CD4-positive, alpha-beta T cell (primary cell): ENCODE measurements at places on chromosomes 3 and 15. TPM values are rescaled to one million over a fixed set of nuclear protein-coding genes. Genes with fewer than 3 reads are reported as not detected.

The NANOGP8 gene
- not detected for total RNA-seq

The CAV3 gene
- not detected for total RNA-seq

The REC114 gene
- not detected for total RNA-seq

The COL6A5 gene
- not detected for total RNA-seq

The CCDC33 gene
- not detected for total RNA-seq

The GOLGA8H gene
- total RNA-seq, result not detected

The SOX14 gene
- total RNA-seq, result not detected

The SGO1 gene
- not detected for total RNA-seq

The LTK gene
- total RNA-seq, result 9.7 TPM

The OR5AC2 gene
- total RNA-seq, result not detected

The CILP gene
- 0.33 TPM for total RNA-seq

The RBP2 gene
- not detected for total RNA-seq

The SLC22A13 gene
- total RNA-seq, result 0.19 TPM

The PLA2G4D gene
- not detected for total RNA-seq

The OR5K2 gene
- not detected for total RNA-seq

The GOLGA8Q gene
- not detected for total RNA-seq

The ZNF662 gene
- 2.7 TPM for total RNA-seq

The CFAP44 gene
- total RNA-seq, result 10.0 TPM

The DLEC1 gene
- 4.4 TPM for total RNA-seq

The CFAP100 gene
- not detected for total RNA-seq

The GRK7 gene
- 0.19 TPM for total RNA-seq

The PLD1 gene
- total RNA-seq, result 1.0 TPM

The GOLGA8K gene
- total RNA-seq, result 0.50 TPM

The PTH1R gene
- total RNA-seq, result not detected

The GP9 gene
- not detected for total RNA-seq

The ALPK3 gene
- 0.14 TPM for total RNA-seq

The PLCH1 gene
- total RNA-seq, result 0.03 TPM

The CCR8 gene
- 1.3 TPM for total RNA-seq

The CLEC3B gene
- 0.34 TPM for total RNA-seq

The LSMEM2 gene
- total RNA-seq, result not detected

The PLOD2 gene
- total RNA-seq, result not detected

The LIPC gene
- total RNA-seq, result 0.61 TPM

The CPOX gene
- 7.0 TPM for total RNA-seq

The NDUFAF3 gene
- total RNA-seq, result 53.2 TPM

The COL7A1 gene
- total RNA-seq, result 0.73 TPM

The CLRN1 gene
- not detected for total RNA-seq

The HTR3E gene
- not detected for total RNA-seq
